Frontal cortex (tissue), 4 donors: ENCODE measurements at places on chromosomes 1 and 21.

DNA sequence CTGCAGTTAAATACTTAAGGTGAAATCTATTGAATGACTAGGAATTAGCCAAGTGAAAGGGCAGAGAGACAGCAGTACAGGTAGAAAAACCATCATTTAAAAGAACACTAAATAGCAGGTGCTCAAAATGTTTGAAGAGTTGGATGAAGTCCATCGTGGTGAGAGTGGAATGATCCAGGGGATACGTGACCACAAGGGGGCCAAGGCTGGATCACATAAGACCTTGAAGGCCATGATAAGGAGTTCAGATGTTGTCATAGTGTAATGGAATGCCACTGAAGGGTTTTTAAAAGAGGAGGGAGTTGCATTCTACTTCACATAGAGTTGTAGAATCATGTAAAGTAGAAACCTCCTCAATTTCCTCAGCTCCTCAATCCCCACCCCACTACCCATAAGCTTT, 34.8 kb upstream of the HOOK1 start:
- DNase-seq, result no peak

- no peak for DNase-seq
These were observed 79.9 kb downstream of the SIPA1L2 start for GRCh38 chr1:232550007-232550406.

DNA sequence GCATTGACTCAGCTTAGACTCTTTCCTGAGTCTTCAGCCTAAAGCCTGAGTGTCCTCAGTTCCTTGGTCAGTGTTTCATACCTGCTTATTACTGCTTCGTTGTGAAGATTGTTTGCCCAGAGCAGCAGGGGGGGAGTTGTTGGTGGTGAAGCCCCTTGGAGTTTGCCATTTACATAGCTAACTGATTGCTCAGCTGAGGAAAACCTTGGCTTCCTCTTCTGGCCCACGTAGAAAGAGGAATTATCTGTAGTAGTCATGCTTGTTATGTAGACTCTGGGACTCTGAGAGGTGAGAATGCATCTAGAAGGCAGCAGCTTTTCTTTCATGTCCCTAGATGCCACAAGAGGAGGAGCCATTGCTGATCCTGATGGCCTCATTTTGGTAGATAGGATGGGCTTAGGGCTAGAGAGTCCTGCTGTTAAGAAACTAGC, 125.9 kb downstream of the MAST2 start:
- DNase-seq, result no peak

DNA sequence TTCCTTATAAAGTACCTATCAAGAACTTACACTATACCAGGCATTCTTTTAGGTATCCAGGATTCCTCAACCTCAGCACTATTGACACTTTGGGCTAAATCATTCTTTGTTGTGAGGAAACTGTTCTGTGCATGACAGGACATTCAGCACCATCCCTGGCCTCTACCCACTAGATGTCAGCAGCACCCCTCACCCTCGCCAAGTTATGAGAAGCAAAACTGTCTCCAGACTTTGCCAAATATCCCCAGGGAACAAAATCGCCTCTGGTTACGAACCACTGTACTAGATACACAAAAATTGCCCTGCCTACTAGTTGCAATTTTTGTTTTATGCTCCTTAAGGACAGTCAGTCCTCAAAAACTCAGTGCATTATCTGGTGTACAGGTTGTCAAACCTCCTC, 35.7 kb downstream of the PALMD start:
- DNase-seq, result no peak

GRCh38 chr1:117077267-117077666, 17.1 kb downstream of the TTF2 start:
- no peak for DNase-seq

DNA sequence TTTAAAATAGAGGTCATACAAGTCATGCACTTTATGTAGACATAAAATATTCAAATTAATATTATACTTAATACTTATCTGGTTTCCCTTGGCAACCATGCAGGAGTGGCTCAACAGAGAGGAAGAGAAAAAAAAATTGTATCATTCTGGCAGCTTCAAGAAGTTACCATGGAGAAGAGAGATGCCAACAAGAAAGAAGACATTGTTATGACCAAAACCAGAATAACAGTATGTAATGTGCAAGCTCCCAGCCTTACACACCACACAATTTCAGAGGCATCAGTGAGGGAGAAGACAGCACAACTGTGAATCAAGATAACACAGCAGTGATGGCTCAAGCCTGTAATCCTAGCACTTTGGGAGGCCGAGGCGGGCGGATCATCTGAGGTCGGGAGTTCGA, 49.1 kb upstream of the RCOR3 start:
- DNase-seq, result peak; percentile 36

DNA sequence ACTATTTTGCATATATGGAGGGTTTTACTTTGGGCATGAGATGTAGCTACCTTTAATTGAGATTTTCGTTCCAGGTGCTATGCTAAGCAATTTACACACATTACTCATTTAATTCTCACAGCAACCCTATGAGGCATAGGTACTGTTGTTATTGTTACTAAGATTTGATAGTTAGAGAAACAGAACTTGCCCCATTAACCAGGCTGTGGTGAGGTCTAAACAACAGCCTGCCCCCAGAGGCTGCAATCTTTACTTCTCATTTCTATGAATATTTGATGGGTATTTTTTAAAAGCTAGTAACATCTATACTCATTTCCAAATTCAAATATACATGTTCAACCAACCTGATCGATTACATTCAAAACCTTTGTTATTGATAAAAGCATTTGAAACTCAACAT, 155.6 kb downstream of the GALNT2 start:
- no peak for DNase-seq
